ENCODE measurements at places on chromosomes 16 and 17.

GRCh38 chr16:24367186-24367710 lies 111.1 kb downstream of the CACNG3 start:
- no peak for DNase-seq

DNA sequence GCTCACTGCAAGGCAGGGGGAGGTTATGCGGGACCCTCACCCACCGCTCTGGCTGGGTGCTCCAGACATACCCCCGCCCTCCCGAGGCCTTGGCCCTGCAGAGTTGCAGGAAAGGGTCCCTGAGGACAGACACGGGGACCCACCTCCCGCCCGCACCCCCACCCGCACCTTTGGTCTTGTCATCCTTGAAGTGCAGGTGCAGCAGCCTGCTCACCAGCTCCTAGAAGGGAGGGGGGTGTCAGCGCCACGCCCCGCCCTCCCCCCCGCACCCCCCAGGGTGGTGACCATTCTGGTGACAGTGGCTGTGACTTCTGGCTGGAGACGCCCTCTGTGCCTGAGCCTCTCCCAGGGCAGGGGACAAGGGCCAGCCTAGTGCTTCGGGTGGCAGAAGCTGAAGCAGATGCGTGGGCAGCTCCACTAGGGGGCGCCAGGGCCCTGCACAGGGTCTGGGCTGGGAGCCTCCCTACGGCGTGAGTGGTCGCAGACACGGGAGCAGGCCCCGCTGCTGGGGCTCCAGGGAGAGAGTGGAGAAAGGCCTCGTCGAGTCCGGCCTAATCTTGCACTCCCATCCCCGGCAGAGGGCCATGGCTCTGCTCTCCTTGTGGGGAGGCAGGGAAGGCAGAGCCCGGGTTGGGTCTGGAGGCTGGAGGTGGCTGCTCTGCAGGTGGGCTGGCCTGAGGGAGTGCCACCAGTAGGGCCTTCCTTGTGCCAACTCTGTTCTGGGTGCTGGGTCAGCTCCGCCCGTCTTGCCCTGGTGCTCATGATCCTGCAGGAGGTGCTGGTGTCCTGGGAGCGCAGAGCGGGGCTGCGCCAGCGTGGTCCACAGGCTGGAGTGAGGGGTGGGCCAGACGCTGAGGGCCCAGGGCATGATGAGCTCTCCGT lies 2.7 kb downstream of the CENPX start:
- peak; percentile 84 for DNase-seq

- no peak for DNase-seq
These were observed 126.0 kb downstream of the RAB11FIP4 start for GRCh38 chr17:31517524-31517923.

- no peak for DNase-seq
These were observed 9.2 kb downstream of the C17orf67 start for GRCh38 chr17:56824503-56824902.

DNA sequence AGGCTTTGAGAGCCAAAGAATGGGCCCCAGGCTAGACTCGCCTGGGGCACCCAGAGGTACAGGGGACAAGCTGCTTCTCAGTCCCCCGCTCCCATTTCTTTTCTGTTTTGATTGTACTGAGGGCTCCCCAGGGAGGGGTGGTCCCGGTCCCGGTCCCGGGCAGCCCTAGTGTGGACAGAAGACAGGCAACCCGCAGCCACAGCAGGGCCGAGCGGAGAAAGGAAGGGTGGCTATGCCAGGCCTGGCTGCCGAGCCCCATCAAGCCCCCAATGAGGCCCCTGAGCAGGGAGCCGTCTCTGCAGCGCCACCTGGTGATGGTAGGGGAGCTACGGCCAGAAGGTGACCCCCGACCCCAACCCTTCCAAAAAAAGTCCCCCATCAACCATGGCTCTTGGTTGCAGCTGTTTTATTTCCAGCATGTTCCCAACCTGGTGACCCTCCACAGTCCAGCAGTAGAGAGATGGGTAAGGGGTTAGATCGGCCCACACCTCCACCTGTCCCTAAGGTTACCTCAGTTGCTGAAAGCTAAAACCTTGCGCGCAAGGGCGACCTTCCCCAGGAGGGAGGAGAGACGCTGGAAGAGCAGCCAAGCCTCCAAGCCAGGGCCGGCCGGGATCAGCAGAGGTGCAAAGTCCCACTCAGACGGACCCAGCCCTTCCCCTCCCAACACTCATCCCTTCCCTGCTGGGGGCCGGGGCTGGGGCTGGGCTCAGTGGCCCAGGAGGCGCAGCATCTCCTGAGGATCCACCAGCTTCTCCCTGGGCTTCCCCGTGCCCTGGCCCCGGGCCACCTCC lies 2.6 kb upstream of the GRIN2C start:
- DNase-seq: no peak

DNA sequence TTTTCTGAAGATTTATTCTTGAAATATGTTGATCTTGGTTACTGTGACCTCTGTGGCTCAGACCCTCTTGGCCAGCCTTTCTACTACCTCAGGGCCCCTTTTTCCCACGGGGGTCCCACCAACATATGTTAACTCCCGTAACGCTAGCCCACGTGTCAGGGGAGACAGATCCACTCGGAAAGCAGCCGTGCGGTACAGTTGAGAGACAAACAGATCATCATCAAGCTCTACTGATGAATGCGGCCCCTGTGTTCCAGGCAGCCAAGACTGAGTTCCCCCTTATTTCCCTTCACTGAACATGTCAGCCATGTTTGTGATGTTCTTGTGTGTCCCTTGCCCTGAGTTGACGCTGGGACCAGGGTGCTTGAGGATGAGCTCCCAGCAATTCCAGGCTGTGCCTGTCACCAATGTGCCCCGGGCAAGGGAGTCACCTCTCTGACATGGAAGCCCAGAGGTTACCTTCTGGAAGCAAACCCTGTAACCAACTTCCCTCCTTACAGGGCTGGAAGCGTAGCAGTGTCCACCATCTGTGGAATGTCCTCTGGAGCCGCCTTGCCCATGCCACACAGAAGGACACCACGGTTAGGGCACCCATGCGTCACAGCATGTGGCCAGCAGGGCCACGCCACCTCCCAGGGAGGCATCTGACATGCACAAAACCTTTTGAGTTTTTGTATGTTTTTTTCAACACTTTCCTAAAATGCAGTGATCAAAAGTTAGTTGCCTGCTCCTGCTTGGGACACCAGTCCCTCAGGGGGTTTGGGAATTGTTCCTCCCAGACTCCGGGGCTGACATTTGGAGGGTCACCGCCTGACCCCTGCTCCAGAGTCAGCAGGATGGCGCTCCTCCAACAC lies 193.7 kb upstream of the CHMP6 start:
- no peak for DNase-seq

- DNase-seq: no peak
These were observed 50.7 kb upstream of the TOB1 start for GRCh38 chr17:50916708-50917417.

GRCh38 chr17:44219616-44220212 lies at the start of gene UBTF:
UBTF (minus strand) TSS chr17:44219675; CDS start chr17:44218229, 1,446 bp downstream.
- peak; percentile 84 for DNase-seq

- DNase-seq: no peak
These were observed 195.9 kb upstream of the TBX2 start for GRCh38 chr17:61203671-61204131.

- DNase-seq: no peak
These were observed 54.5 kb upstream of the ANKFN1 start for GRCh38 chr17:56098746-56099145.

DNA sequence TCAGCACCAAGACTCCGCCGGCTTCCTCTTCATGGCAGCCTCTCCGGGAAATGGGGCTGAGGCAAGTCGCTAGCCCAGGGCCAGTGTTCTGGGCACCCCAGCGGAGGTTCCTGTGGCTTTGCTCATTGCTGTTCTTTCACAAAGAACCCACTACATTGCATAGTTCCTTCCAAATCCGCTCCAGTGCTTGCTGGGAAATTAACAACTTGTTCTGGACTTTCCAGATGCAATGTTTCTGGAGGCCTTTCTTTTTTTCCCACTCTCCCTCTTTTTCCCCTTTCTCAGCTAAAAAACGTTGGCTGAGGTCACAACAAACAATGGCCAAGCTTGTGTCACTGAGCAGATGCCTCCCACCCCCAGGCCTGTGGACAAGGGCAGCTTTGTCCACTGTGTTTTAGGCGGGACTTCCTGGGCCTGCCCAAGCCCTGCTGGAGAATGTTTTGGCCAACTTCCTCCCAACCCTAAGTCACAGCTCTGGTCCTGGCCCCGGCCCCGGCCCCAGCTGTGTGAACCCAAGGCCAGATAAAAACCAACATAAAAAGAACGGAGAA lies 131.5 kb upstream of the RCVRN start:
- DNase-seq: peak; percentile 88

GRCh38 chr16:23132775-23133463 lies 16.3 kb downstream of the USP31 start:
- no peak for DNase-seq

DNA sequence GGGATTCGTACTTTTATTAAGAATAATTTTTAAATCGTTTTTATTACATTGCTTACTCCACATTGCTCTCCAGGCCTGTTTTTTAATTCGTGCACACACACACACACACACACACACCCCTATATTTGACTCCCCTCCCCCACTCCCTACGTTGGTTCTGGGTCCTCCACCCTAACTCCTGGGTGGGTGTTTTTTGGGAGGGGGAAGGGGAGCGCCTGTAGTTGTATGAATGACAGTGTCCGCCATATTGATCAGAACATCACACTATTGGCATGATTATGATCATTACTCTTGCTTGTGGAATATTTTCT lies 1.3 kb downstream of the GNAO1 start:
- no peak for DNase-seq

DNA sequence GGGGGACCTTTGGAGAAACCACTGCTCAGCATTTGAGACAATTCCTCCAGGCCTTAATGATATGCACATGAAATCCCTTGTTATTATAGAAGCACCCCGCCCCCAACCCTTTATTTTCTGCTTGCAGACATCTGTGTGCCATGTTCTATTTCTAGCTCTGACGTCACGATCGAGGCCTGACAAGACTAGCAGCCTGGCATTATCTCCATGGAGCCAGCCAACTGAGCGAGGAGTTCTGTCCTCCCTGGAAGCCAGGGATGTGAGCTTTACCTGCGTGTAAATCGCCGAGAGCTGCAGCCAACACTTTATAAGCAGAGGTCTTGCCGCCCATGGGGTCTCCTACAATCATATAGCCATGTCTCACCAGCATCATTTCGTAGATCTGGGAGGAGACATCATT lies 116.9 kb downstream of the DNAH3 start:
- no peak for DNase-seq

DNA sequence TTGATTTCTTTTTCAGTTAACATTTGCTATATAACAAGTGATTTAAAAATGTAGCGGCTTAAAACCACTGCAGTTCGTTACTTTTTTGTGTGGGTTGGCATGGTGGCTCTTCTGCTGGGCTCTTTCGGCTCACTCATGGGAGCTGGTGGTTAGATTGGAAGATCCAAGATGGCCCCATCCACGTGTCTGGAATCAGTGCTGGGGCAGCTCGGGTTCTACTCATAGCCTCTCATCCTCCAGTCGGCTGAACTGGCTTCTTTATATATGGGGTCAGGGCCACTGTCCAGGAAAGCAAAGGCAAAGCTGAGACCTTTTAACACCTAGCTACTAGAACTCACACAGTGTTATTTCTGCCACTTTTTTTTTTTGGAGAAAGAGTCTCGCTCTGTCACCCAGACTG lies 73.8 kb downstream of the SNX29 start:
- DNase-seq: peak; percentile 56

GRCh38 chr16:1221628-1222552 lies 3.2 kb downstream of the TPSG1 start:
- no peak for DNase-seq

- no peak for DNase-seq
These were observed 17.8 kb upstream of the NTN1 start for GRCh38 chr17:9003355-9004131.

DNA sequence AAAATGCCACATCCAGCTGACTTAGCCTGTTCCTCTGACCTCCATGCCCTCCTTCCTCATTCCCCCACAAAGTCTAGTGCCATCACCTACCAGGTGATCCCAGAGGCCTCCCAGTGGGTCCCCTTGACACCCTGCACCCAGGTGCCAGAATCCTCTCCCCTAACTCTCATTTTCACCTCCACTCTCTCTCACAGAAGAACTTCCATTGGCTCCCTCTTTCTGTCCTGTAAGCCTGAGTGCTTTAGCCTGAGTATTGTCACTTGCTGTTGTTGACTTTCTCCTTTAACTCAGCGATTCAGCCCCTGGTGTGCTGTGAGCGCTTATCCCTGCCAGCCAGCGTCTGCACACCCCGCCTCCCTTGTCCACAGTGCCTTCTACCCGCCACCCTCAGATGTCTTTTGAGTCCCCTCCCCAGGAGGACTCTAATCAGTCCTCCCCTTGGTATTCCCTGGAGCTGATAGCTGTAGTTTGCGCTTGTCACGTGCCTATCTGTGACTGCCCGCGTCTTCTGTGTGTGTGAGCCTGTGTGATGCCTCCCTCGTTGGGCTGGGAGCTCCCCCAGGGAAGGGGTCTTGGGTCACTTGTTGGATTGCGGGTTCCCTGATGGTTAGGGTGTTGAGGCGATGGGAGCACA lies 31.9 kb downstream of the ARHGAP23 start:
- no peak for DNase-seq

DNA sequence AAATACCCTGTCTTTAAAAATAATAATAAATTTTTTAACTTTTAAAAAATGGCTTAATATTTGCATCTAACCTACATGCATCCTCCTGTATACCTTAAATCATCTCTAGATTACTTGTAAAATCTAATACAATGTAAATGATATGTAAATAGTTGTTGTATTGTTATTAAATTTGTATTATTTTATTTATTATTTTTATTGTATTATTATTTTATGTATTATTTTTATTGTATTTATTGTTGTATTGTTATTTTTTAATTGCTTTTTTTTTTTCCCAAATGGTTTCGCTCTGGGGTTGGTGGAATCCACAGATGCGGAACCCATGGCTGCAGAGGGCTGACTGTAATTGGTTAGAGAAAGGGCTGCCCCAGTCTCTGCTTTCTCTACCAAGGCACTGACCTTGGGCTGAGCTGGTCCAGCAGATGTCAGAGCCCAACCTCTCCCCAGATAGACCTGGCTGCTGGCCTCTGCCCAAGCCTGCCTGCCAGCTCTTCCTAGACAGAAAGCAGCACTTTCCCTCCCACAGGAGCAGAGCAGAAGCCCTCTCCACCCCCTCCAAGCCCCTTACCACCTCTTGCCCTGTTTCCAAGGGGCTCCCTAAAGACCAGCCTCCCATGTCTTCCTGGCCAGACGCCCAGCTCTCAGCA lies 183.8 kb downstream of the GSG1L start:
- DNase-seq: no peak

DNA sequence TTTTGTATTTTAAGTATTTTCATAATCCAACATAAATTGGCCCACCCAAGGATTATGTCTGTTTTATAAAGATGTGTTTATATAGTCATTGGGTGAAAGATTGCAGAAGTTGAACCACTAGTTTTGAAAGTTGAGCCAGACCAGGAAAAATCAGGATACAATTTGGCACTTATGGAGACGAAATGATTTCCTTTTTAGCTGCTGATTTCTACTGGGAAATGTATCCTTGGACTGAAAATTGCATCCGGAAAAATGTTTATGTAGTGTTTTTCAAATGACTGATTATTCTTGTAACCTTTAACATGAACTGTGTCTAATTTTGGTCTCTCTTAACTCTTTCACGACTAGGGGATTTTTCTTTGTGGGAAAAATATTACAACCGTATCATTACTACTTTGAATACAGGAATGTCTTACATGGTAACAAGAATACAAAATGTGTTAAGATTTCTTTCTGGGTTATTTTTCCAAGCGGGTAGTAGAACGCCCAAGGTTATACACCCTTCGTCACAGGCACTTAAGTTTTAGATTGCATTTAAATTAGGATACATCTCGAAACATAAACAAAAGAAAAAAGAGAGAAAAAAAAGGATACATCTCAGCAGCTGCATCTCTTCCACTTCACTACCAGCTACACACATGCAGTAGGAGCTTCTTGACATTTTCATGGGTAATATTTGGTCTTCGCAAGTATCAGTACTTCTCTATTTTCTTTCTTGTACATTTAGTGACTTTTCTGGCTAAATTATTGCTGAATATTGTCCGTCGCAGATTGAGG lies 273.0 kb upstream of the TBX2 start:
- DNase-seq: no peak

GRCh38 chr17:77320485-77321256 lies 179.9 kb downstream of the SEC14L1 start:
- peak; percentile 71 for DNase-seq

Measured in cardiac septum (tissue), 1 donor.